ENCODE measurements at places on chromosomes 7 and 10. TPM values are rescaled to one million over a fixed set of nuclear protein-coding genes. Genes with fewer than 3 reads are reported as not detected.
A peak's percentile ranks its signal among the peaks of the same experiment; 100 is the strongest.

KLLN gene
- 0.17 TPM for total RNA-seq

GRCh38 chr7:105149827-105150226 is 135.8 kb downstream of the KMT2E start:
- H3K27me3 ChIP-seq, result no peaks in the 10 kb centered on the region
- no peaks in the 10 kb centered on the region for H3K36me3 ChIP-seq
- H3K4me3 ChIP-seq, result no peak overlapping the region
- H3K27ac ChIP-seq, result peak overlapping the region; percentile 49

DNA sequence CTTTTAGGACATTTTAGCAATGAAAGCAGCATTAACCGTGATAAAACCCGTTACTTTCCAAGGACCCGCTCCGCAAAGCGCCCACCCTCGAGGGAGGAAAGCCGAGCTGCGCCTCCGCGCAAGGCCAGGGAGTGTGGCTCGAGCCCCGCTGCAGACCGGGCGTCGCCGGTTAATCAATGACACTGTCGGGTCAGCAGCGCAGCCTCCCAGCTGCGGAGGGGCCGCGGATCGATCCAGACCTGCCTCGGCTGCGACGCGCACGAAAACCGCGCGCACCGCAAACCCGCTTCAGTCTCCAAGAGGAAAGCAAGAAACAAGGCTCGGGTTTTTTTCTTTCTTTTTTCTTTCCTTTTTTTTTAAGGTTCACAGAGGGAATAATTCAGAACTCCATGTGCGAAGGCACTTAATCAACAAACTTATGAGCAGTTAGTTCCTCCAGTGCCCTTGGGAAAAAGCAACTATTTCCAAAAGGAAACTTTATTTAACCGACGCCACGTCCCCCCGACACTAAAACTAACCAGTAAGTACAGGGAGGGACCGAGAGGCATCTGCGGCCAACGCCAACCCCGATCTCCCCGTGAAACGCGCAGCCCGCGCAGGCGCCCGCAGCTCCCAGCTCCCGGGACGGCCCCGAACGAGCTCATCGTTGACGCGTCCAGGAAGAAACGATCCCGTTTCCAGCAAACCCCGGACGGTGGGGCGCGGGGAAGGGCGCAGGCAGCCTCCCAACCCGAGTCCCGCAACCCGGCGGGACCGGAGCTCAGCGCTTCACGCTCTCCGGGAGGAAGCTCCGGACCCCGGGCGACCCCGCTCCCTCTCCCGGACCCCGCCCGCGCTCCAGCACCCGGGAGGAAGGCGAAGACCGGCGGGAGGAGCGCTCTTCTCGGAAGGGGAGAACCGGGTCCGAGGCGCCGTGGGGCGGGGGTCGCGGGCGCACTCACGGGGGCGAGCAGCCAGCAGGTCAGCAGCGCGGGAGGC is 598 bp downstream of the VIPR2 start:
- H3K4me1 ChIP-seq, result peaks cover 5% of the 10 kb centered on the region
- H3K36me3 ChIP-seq, result no peaks in the 10 kb centered on the region
- H3K27ac ChIP-seq, result no peak overlapping the region

DNA sequence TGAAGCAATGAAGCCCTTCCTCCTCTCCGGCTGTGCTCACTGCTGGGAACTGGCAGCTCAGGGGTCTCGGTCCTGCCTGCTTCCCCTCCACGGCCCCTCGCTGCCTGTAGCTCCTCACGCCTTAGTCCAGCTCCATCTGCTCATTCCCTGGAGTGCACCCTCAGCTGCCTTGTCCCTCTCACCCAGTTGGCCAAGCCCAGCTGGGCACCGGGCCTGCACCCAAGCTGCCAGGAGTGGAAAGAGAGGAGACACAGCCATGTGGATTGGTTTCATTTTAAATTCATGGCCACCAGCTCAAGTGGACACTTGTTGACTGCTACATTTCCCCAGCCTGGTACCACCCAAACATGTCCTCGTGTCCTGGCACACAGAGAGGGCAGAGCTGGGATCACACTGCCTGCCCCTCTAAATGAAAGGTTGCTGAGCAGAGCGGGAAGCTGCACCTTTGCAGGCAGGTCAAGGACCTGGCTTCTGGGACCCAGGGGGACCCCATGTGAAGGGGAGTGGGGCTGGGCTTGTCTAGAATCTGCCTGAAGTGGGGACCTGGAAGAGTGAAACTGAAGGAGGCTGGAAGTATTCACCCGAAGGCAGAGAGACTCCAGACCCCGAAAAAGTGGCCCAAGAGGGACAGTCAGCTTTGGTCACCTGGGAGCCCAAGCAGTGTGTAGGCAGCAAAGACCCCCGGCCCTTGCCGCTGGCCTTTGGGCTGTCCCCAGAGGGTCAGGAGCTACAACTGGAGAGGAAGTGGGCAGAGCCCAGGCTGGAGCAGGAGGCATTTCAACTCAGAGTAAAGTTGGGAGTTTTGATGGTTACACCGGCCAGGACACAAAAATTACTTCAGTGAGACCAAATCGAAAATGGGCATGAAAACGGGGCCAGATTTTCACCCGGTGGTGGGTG is 15.0 kb upstream of the BNIP3 start:
- DNase-seq, result no peak
- no peak overlapping the region for H3K4me3 ChIP-seq
- H3K4me1 ChIP-seq, result no peaks in the 10 kb centered on the region

DNA sequence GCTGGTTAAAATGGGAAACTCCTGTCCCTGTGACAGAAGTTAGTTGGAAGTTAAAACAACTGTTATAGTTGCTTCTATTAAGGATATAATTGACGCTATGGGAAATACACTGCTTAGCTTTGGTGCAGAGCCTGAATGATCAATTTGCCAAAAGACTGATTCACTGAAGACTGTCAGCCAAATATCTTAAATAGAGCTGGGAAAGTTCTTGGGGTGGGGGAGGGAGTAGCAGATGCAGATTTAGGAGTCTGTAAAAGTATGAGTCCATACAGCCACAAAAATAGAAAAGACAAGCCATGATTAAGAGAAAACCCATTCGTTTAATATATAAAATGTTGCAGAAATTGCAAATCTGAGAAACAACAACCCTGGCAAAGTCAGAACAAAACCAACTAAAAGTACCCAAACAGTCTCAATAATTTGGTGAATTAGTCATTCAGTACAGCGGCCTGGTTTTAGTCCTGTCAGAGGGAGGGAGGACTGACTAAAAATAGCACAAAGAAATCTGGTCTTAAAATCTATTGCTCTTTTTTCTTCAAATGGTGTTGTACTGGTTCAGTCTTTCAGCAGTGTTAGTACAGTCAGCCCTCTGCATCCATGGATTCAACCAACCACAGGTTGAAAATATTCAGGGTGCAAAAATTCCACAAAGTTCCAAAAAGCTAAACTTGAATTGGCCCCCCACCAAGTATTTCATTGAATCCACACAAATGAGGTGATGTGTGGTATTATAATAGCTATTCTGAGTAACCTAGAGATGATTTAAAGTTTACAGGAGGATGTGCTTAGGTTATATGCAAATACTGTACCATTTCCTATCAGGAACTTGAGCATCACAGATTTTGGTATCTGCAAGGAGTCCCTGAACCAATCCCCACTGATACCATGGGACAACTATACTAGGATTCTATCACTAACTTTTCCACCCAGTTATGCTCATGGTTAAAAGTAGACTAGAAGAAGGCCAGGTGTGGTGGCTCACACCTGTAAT is 30.0 kb downstream of the STK17A start:
- H3K27ac ChIP-seq, result peak overlapping the region; percentile 85
- H3K4me1 ChIP-seq, result peaks cover 46% of the 10 kb centered on the region
- H3K27me3 ChIP-seq, result no peaks in the 10 kb centered on the region
- peaks cover 35% of the 10 kb centered on the region for H3K36me3 ChIP-seq
- H3K4me3 ChIP-seq, result peak overlapping the region; percentile 78

- peaks cover 41% of the 10 kb centered on the region for H3K4me1 ChIP-seq
- peaks cover 13% of the 10 kb centered on the region for H3K36me3 ChIP-seq
- H3K27me3 ChIP-seq, result no peaks in the 10 kb centered on the region
- peak overlapping the region; percentile 51 for H3K27ac ChIP-seq
- H3K4me3 ChIP-seq, result no peak overlapping the region
- DNase-seq, result no peak
Measured at GRCh38 chr7:37311355-37311754, 137.3 kb downstream of the ELMO1 start.

GRCh38 chr7:94649450-94649849 is 6.5 kb downstream of the SGCE start:
- H3K4me1 ChIP-seq, result no peaks in the 10 kb centered on the region
- peaks cover 50% of the 10 kb centered on the region for H3K27me3 ChIP-seq
- H3K4me3 ChIP-seq, result no peak overlapping the region

GRCh38 chr10:86952106-86952505 is 5.3 kb downstream of the MMRN2 start:
- no peak overlapping the region for H3K27ac ChIP-seq
- H3K4me1 ChIP-seq, result no peaks in the 10 kb centered on the region
- no peak for DNase-seq
- peaks cover 9% of the 10 kb centered on the region for H3K36me3 ChIP-seq
